Stomach (tissue), 19 donors: ENCODE measurements at places on chromosomes 12 and 14. TPM values are rescaled to one million over a fixed set of nuclear protein-coding genes. Genes with fewer than 3 reads are reported as not detected.

FGF23 gene
- total RNA-seq = not detected

IFNG-AS1 gene
- total RNA-seq = not detected

TMTC1 gene
- 17.7 TPM for total RNA-seq

DNA sequence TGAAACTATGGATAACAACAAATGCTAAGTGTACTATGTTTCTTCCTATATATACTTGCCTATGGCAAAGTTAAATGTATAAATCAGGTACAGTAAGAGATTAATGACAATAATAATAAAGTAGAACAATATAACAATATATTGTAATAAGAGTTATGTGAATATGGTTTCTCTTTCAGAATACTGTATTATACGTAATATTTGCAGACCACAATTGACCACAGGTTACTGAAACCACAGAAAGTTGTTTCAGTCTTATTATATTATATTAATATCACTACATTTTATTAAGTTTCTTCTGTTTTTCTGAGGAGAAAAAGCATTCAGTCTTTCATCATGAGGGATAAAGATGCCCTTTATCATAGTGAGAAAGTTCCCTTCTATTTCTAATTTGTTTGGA is 131.2 kb downstream of the EML1 start:
- no peaks in the 10 kb centered on the region for H3K27me3 ChIP-seq
- DNase-seq = no peak
- no peaks in the 10 kb centered on the region for H3K4me1 ChIP-seq
- no peak overlapping the region for H3K27ac ChIP-seq

CHGA gene
- 455 TPM for total RNA-seq

DNA sequence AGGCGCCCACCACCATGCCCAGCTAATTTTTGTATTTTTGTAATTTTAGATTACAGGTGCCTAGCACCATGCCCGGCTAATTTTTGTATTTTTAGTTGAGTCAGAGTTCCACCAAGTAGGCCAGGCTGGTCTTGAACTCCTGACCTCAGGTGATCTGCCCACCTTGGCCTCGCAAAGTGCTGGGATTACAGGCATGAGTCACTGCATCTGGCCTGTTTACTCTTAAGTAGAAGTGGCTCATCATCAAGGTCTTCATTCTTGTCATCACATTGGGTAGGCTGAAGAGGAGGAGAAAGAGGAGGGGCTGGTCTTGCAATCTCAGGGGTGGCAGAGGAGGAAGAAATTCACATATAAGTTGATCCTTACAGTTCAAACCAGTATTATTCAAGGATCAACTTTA is 152.4 kb upstream of the ATP2B1 start:
- H3K36me3 ChIP-seq = no peaks in the 10 kb centered on the region
- H3K27me3 ChIP-seq = no peaks in the 10 kb centered on the region
- H3K27ac ChIP-seq = no peak overlapping the region
- DNase-seq = no peak
- no peak overlapping the region for H3K4me3 ChIP-seq

SLC39A5 gene
- 8.0 TPM for total RNA-seq

- peak overlapping the region; percentile 47 for H3K27ac ChIP-seq
- peaks cover 7% of the 10 kb centered on the region for H3K4me1 ChIP-seq
- peak; percentile 49 for DNase-seq
- H3K4me3 ChIP-seq = no peak overlapping the region
- no peaks in the 10 kb centered on the region for H3K36me3 ChIP-seq
These were observed 29.0 kb downstream of the LTBP2 start for GRCh38 chr14:74582910-74583581.

TGM1 gene
- total RNA-seq = 11.7 TPM

IL31 gene
- total RNA-seq = not detected

CLEC4A gene
- total RNA-seq = not detected

DNA sequence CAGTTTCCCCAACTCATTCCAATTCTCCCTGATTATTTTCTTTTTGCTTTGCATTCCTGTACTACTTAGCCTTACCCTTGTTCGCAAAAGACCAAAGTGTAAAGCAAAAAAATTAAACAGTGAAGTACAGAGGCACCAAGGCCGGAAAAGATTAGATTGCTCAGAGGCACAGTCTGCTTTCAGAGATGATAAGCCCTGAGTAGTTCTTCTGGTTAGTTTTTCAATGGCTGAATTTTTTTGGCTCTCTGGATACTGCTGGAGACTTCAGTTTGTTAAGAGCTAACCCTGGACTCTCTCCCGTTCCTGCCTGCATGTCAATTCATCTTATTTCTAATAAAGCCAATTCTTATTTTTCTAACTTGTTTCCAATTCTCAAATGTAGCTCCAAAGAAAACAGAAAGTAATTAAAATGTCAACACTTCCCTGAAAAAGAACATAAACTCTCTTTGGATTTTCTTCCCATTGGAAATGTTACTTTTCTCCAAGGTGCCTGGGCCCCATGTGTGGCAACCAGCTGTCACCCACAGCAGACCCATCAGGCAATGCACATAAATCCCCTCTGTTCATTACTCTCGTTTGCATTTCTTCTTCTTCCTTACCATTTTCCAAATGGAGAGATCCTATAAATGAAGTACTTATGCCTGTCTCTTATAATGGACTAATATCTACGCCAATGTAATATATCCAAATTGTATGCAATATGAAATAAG is 142.8 kb downstream of the BTG1 start:
- peaks cover 21% of the 10 kb centered on the region for H3K4me1 ChIP-seq
- DNase-seq = peak; percentile 65
- H3K36me3 ChIP-seq = no peaks in the 10 kb centered on the region
- peak overlapping the region; percentile 65 for H3K27ac ChIP-seq
- no peaks in the 10 kb centered on the region for H3K27me3 ChIP-seq

PCNX4 gene
- 70.5 TPM for total RNA-seq

- no peak overlapping the region for H3K27ac ChIP-seq
- no peak overlapping the region for H3K4me3 ChIP-seq
- no peak for DNase-seq
- no peaks in the 10 kb centered on the region for H3K36me3 ChIP-seq
- peaks cover 24% of the 10 kb centered on the region for H3K27me3 ChIP-seq
These were observed 63.8 kb upstream of the CAPRIN2 start for GRCh38 chr12:30818562-30818961.

- no peaks in the 10 kb centered on the region for H3K4me1 ChIP-seq
- H3K27ac ChIP-seq = no peak overlapping the region
- no peaks in the 10 kb centered on the region for H3K36me3 ChIP-seq
- DNase-seq = no peak
- H3K27me3 ChIP-seq = no peaks in the 10 kb centered on the region
- H3K4me3 ChIP-seq = no peak overlapping the region
These were observed 19.0 kb upstream of the LTBP2 start for GRCh38 chr14:74630881-74631690.

- no peak overlapping the region for H3K4me3 ChIP-seq
- no peaks in the 10 kb centered on the region for H3K36me3 ChIP-seq
- no peaks in the 10 kb centered on the region for H3K27me3 ChIP-seq
- no peak overlapping the region for H3K27ac ChIP-seq
- no peaks in the 10 kb centered on the region for H3K4me1 ChIP-seq
These were observed 38.9 kb downstream of the SERPINA3 start for GRCh38 chr14:94650806-94651805.

CLEC2B gene
- 30.1 TPM for total RNA-seq

GRCh38 chr14:24437736-24438067 is 4.9 kb downstream of the SDR39U1 start:
- peaks cover 84% of the 10 kb centered on the region for H3K4me1 ChIP-seq
- peak overlapping the region; percentile 67 for H3K27ac ChIP-seq
- H3K36me3 ChIP-seq = peaks cover 81% of the 10 kb centered on the region
- H3K27me3 ChIP-seq = no peaks in the 10 kb centered on the region
- DNase-seq = no peak

- no peaks in the 10 kb centered on the region for H3K27me3 ChIP-seq
- no peaks in the 10 kb centered on the region for H3K4me1 ChIP-seq
- H3K4me3 ChIP-seq = no peak overlapping the region
- no peaks in the 10 kb centered on the region for H3K36me3 ChIP-seq
- DNase-seq = no peak
These were observed 7.9 kb downstream of the SLC16A7 start for GRCh38 chr12:59603754-59604153.

- H3K36me3 ChIP-seq = no peaks in the 10 kb centered on the region
- no peak overlapping the region for H3K4me3 ChIP-seq
- DNase-seq = no peak
These were observed 20.0 kb upstream of the FLVCR2 start for GRCh38 chr14:75558440-75558839.

DPF3 gene
- 113 TPM for total RNA-seq

DNA sequence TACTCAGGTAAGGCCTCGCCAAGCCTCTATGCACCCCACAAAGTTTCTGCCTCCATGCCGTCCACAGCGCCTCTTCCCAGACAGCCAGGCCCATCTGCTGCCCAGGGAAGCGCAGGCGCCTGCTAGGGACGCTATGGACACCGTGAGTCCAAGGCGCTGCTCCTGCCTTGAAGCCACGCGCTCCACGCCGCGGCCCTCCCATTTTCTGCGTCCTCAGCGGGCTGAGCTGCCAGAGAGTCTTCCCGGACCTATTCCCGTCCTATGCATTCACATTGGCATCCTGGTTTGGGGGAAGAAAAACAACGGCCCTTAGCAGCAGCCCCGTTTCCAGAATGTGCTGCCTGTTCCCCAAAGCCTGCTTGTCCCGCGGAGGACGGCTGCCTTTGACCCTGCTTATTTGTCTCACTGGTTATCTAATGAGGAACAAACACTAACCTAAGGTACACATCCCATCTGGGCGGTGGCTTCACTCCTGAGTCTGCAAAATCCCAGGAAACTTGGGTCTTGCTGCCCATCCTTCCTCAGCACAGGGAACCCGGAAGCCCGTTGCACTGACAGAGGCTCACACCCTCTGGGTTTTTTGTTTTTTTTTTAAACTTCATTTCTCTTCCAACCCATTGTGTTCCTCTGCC is 38.0 kb downstream of the MMAB start:
- H3K27me3 ChIP-seq = no peaks in the 10 kb centered on the region
- H3K27ac ChIP-seq = no peak overlapping the region
- H3K4me3 ChIP-seq = no peak overlapping the region
- no peaks in the 10 kb centered on the region for H3K4me1 ChIP-seq
- peaks cover 26% of the 10 kb centered on the region for H3K36me3 ChIP-seq

- no peaks in the 10 kb centered on the region for H3K27me3 ChIP-seq
- H3K36me3 ChIP-seq = no peaks in the 10 kb centered on the region
- no peaks in the 10 kb centered on the region for H3K4me1 ChIP-seq
These were observed 19.1 kb downstream of the DACT1 start for GRCh38 chr14:58656671-58657411.

- H3K27ac ChIP-seq = no peak overlapping the region
- H3K4me3 ChIP-seq = no peak overlapping the region
These were observed 265.9 kb downstream of the EFCAB11 start for GRCh38 chr14:89688507-89689211.

- peak overlapping the region; percentile 80 for H3K27ac ChIP-seq
- no peaks in the 10 kb centered on the region for H3K36me3 ChIP-seq
- H3K27me3 ChIP-seq = no peaks in the 10 kb centered on the region
- peak overlapping the region; percentile 41 for H3K4me3 ChIP-seq
- DNase-seq = peak; percentile 67
These were observed 73.4 kb upstream of the EIF5 start for GRCh38 chr14:103260629-103261124.

GRCh38 chr12:116319898-116320621 is 42.6 kb upstream of the MED13L start:
- H3K4me1 ChIP-seq = peaks cover 30% of the 10 kb centered on the region
- H3K4me3 ChIP-seq = no peak overlapping the region
- H3K36me3 ChIP-seq = no peaks in the 10 kb centered on the region
- DNase-seq = peak; percentile 90
- H3K27me3 ChIP-seq = no peaks in the 10 kb centered on the region

DNA sequence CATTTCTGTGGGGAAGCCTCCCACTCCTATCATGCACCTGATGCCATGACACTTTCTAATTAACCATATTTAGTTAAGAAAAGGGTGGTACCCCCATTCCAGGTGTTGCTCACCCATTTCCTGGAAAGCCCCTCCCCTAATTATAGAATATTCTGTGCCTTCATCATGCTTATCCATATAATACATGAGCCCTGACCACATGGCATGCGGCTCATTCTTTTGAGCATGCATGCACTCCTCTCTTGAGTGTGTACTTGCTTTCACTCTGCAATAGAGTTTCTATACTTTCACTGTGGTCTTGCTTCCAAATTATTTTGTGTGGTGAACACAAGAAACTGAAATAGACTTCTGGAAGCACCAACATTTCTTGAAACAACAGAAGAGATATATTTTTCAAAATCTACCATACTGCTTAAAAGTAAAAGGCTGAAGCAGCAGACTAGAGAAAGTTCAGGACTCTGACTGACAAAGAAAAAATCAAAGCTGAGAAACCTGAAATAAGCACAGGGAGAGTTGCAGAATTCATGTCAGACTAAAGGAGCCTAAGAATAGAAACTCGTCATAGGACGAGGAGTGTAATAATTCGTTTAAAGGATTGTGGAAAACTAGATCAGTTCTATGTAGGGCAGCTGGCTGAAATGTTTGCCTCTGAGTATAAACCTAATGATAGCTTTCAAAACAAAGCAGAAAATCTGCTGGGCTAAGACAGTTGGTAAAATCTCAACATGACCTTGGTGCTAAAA is 144.8 kb downstream of the KITLG start:
- H3K4me1 ChIP-seq = peaks cover 38% of the 10 kb centered on the region
- H3K27me3 ChIP-seq = no peaks in the 10 kb centered on the region
- no peak overlapping the region for H3K4me3 ChIP-seq
- H3K27ac ChIP-seq = peak overlapping the region; percentile 57

GRCh38 chr14:71143381-71144290 is 236.4 kb downstream of the PCNX1 start:
- no peak overlapping the region for H3K4me3 ChIP-seq
- no peak overlapping the region for H3K27ac ChIP-seq
- H3K27me3 ChIP-seq = no peaks in the 10 kb centered on the region

GPR135 gene
- 4.0 TPM for total RNA-seq

GRCh38 chr14:95475540-95476240 is 40.8 kb downstream of the SYNE3 start:
- H3K27me3 ChIP-seq = no peaks in the 10 kb centered on the region
- H3K4me1 ChIP-seq = peaks cover 14% of the 10 kb centered on the region
- no peak overlapping the region for H3K4me3 ChIP-seq
- H3K27ac ChIP-seq = no peak overlapping the region
- H3K36me3 ChIP-seq = peaks cover 32% of the 10 kb centered on the region
- no peak for DNase-seq

- no peaks in the 10 kb centered on the region for H3K27me3 ChIP-seq
- H3K4me1 ChIP-seq = peaks cover 35% of the 10 kb centered on the region
- peak; percentile 34 for DNase-seq
- H3K36me3 ChIP-seq = peaks cover 19% of the 10 kb centered on the region
These were observed 620 bp downstream of the PGAM5 start for GRCh38 chr12:132711080-132711843.

LBHD2 gene
- total RNA-seq = not detected

- H3K4me3 ChIP-seq = no peak overlapping the region
- no peak overlapping the region for H3K27ac ChIP-seq
- H3K36me3 ChIP-seq = no peaks in the 10 kb centered on the region
- no peaks in the 10 kb centered on the region for H3K27me3 ChIP-seq
- no peak for DNase-seq
- H3K4me1 ChIP-seq = no peaks in the 10 kb centered on the region
These were observed 68.3 kb upstream of the TRHDE start for GRCh38 chr12:72203764-72204335.
